Stimulated activated CD8-positive, alpha-beta memory T cell treated with anti-CD3 and anti-CD28 coated beads, Interleukin-4, amount 100 ng/mL, for 1 hour (primary cell): ENCODE measurements at places on chromosomes 4 and X.

- DNase-seq: no peak
These were observed 48.1 kb upstream of the ENPP6 start for GRCh38 chr4:184265546-184266351.

- no peak for DNase-seq
These were observed 672 bp downstream of the PGM2 start for GRCh38 chr4:37827030-37827685.

GRCh38 chr4:182206266-182206665 is 36.9 kb upstream of the TENM3 start:
- no peak for DNase-seq

DNA sequence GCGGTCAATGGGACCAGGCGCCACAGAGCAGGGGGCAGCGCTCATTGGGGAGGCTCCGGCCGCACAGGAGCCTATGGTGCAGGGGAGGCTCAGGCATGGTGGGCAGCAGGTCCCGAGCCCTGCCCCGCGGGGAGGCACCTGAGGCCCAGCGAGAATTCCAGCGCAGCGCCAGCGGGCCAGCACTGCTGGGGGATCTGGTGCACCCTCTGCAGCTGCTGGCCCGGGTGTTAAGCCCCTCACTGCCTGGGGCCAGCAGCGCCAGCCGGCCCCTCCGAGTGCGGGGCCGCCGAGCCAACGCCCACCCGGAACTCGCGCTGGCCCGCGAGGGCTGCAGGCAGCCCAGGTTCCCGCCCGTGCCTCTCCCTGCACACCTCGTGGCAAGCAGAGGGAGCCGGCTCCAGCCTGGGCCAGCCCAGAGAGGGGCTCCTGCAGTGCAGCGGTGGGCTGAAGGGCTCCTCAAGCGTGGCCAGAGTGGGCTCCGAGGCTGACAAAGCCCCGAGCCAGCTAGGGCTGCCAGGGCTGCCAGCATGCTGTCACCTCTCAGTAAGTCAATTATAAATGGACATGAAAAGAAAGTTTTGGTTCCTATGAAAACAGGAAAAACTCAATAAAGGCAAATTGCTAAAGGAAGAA is 14.5 kb downstream of the FAM184B start:
- no peak for DNase-seq

DNA sequence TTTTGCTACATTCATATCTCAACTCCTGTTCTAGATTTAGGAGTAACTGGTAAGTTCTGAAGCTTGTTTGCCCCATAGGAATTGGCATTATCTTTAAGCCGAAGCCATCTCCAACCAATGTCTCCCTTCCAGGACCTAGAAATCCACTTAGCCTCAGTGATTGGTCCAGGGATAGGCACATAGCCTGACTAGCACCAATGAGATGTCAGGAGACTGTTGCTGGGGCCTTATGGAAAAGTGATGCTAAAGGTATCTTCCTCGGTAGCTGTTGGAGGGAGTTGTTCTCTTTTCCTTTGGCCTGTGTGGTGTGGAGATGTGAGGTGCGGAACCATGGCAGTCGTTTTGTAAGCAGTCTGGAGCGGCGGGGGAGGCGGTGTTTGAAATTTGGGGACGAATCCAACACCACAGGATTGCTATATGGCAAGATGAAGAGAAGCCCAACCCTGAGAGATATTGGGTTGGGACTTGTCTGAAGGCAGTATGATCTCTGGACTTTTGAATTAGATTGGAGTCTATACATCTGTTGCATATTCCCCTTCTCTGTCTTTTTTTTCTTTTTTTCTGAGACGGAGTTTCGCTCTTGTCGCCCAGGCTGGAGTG is 109.8 kb upstream of the ATP6AP2 start:
- DNase-seq: no peak

- DNase-seq: no peak
These were observed 19.1 kb upstream of the ARX start for GRCh38 chrX:25034889-25035288.

- DNase-seq: no peak
These were observed 117.3 kb downstream of the FAM13A start for GRCh38 chr4:88939697-88940096.

GRCh38 chr4:91118597-91118996 is 991.4 kb downstream of the CCSER1 start:
- no peak for DNase-seq

GRCh38 chr4:109451544-109452273 is 18.1 kb downstream of the SEC24B start:
- DNase-seq: no peak

DNA sequence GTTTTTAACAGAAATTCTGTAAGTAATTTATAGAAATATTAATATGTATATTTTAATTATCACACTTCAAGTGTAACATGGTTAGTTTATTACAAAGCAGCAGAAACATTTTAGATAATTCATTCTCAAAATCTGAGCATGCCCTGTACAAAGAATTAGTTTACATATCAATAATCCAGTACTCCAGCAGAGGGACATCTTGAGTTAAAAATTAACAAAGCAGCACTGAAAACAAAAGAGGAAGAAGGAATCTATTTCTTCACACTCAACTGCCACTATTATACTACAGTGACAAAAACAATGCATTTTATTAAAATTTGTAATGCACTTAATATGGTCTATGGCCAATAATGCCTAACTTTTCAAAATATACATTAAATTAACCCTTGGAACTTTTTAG is 179.1 kb upstream of the KLHL4 start:
- no peak for DNase-seq

DNA sequence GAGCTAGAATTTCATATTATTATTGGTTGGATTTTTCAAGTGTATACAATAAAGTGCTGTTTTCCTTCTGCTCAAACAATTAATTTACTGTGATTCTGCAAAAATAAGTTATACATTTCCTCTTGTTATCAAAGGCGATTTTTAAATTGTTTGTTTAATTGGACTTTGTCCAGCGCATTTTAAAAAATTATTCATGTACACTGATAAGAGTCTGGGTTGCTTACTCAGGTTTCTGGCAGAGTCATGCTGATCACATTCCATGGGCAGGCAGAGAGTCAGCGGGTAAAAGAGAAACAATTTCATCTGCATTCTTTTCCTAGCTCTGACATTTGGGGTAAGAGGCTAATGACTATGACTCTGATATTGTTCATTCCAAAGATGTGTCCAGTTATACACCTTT is 8.9 kb downstream of the FAT4 start:
- no peak for DNase-seq

- DNase-seq: no peak
These were observed 277.6 kb upstream of the DIAPH2 start for GRCh38 chrX:96407072-96407471.

- no peak for DNase-seq
These were observed 1592.7 kb downstream of the TECRL start for GRCh38 chr4:62816566-62816965.

- no peak for DNase-seq
These were observed 13.6 kb downstream of the LIMCH1 start for GRCh38 chr4:41551536-41551935.

- no peak for DNase-seq
These were observed 100.4 kb downstream of the QRFPR start for GRCh38 chr4:121280425-121280824.

DNA sequence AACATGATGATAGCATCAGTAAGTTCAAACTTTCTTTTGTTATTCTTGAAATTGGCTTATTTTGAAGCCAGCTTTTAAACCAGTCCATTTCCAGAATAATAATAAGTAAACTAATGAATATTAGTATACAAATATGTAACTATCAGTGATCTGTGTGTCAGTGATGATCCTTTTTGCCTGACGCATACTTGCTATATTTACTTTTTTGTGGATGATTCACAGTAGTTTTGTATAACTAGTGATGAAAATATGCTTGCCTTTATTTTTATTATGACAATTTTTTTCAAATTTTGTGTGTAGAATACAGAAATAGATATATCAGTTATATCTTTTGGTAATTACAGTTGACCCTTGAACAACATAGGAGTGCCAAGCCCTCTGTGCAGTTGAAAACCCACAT is 49.5 kb downstream of the USP53 start:
- DNase-seq: no peak

- no peak for DNase-seq
These were observed 250.3 kb downstream of the DCLK2 start for GRCh38 chr4:150328496-150328895.

GRCh38 chr4:82739287-82740190 is 59.1 kb downstream of the SCD5 start:
- no peak for DNase-seq

DNA sequence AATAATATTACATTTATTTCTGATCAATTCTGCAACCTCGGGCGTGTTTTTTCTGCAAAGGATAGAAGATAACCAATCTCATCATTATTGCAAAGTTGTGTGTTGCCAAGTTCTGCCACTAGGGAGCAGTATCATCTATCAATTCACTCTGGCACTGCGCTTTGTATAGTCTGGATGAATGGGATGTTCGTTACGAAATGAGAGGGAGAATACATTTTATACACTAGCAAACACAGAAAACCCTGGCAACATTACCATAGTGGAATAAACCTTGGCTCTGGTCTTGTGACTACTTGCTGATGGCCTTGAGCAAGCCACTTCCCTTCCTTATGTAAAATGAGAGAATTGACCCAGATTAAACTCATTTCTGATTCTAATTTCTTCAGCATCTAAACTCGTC is 97.5 kb upstream of the ZNF518B start:
- DNase-seq: no peak

GRCh38 chr4:166104623-166105022 is 231.6 kb downstream of the TLL1 start:
- DNase-seq: no peak

DNA sequence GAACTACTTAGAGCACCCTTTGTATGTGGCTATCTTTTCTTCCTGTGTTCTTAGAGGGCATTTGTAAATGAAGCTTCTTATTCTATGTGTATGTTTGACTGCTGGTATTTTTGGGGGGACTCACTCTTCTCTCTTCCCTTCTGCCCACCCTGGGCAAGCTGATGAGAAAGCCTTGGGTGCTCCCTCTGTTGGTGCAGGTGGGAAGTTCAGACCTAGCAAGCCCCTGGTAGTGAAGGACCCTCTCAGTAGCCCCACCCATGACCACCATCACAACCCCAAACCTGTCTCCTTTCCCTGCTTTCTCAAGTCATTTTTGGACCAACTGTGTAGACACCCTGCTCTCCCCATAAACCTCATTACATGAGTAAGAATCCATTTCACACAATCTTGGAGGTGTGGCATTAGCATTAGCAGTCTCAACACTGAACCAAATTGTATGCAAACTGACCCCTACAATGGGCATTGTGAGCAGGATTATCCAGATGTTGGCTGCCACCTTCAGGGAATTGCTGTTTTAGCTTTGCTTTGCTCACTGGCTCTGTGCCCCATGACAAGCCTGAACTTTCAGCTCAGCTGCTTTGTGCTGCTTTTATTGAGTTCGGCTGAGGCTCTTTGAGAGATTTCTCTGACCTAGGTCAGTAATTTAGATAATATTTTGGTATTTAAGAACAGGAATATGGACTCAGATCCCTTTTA is 27.9 kb downstream of the TRIM61 start:
- DNase-seq: no peak

DNA sequence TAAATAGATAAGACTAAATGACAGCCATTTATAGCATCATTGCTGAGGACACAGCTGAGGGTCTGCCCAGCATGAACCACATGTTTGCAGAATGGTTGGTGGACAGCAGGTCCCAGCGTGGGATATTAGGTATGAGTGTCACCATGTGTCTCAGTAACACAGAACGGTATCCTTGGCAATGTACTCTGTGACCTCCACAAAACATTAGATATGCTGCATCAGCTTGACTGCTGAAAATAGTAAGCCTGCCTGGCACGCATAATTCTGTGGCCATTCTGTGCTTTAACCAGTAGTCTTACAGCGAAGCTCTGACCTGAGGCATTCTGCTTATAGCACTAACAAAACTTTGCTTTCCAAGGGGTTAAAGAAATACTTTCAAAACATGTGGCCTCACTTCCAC is 32.0 kb downstream of the LIMCH1 start:
- no peak for DNase-seq

DNA sequence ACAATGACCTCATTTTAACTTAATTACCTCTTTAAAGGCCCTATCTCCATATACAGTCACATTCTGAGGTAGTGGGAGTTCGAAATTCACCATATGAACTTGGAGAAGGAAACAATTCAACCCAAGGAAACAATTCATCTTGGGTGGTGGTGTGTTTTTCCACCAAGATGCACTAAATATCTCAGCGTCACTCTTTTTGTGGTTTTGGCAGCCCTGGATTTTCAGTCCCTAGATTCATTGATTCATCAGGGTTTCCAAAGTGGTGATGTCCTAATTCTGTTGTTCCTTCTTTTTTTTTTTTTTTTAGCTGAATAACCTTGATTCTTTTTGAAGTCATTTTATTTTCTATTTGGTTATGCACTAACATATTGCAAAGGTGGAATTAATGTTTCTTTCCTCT is 162.6 kb upstream of the RAPGEF2 start:
- DNase-seq: no peak

- DNase-seq: no peak
These were observed 567.7 kb downstream of the MAGEB5 start for GRCh38 chrX:26783512-26784225.

DNA sequence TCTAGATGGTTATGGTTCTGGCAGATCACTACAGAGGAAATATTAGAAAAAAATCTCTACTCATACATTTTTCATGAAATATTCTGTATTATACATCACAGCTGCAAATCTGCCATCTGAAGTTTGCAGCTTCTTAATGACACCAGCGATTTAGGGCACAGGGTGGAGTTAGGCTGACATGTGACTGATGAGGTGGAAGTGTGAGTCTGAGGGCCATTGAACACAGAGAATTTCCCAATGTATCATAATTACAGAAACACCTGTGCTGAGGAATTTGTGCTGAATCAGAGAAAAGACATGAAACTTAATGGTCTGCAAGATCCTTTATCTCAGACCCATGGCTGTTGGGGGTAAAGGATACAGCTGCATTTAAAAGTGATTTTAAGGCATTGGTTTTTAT is 2025.6 kb upstream of the AGA start:
- no peak for DNase-seq

DNA sequence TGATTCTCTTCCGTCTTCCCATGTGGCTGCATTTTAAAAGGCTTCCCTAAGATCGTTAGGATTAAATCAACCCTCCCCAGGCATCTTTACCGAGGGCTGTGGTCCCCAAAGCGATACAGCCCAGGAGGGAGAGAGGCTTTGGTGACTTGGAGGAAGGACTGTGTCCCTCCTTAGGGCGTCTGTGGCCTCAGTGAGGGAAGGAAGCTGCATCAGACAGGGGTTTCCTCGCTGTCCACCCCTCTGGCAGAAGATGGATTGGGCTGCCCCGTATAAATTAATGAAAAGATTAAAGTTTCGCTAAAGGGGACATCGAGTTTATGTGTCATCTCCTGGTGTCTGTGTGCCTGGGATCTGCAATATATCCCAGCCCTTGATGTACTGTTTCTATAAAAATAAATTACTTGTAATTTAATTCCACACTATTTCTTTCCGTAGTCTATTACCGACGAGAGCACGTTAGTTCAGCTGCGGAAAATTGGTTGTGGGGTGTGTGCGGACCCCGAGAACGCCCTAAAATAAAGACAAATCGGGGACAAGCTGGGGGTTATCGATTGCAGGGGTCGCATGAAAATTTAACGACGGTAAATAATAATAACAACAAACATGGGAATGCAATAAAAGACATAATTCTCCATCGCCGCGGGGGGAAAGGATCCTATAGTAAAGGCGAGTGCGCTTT is 6.5 kb downstream of the SHOX start:
- DNase-seq: no peak
